ENCODE measurements at places on chromosomes 7 and 10. TPM values are rescaled to one million over a fixed set of nuclear protein-coding genes. Genes with fewer than 3 reads are reported as not detected.

CARD11 gene
- total RNA-seq: 9.6 TPM

PSD gene
- total RNA-seq: 2.2 TPM

SEMA4G gene
- 6.1 TPM for total RNA-seq

GPRIN2 gene
- 12.6 TPM for total RNA-seq

OR2A5 gene
- total RNA-seq: not detected

Measured in kidney (tissue), 22 donors.